Brain pericyte (primary cell): ENCODE measurements at places on chromosomes 12 and 14.

DNA sequence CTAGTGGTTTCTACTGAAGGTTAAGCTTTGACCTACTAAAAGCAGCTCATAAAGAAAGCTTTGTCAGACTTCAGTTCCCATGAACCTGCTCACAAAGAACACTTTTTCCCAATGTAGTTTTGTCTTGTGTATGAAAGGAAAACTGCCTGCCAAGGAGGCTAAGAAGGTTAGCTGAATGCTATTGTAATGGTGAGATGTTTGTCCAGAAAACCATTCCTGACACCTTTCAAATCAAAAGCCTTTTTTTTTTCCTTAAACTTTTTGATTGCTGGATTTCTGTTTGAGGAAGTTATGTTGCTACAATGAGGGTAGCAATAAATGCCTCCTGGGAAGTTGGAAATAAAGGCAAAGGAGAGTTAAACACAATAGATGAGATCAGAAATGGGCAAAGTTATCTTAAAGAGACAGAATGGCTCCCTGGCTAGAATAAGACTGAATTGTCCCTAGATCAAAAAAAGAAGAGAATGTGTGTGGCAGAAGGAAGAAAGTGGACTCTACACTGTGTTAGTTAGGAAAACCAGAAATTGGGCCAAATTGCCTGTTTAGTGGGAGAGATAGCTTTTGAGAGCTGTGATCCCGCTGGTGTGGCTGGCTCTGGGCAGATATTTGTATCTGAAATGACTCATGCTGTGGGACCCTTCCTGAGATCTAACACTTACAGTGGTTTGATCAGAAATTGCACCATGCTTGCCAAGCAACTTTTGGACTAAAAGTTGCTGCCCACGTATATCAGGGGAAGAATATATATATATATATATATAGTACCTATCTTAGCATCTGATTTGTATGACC, 27.5 kb downstream of the TECPR2 start:
- DNase-seq, result no peak

GRCh38 chr12:51323317-51323960, 535 bp downstream of the BIN2 start:
- no peak for DNase-seq

DNA sequence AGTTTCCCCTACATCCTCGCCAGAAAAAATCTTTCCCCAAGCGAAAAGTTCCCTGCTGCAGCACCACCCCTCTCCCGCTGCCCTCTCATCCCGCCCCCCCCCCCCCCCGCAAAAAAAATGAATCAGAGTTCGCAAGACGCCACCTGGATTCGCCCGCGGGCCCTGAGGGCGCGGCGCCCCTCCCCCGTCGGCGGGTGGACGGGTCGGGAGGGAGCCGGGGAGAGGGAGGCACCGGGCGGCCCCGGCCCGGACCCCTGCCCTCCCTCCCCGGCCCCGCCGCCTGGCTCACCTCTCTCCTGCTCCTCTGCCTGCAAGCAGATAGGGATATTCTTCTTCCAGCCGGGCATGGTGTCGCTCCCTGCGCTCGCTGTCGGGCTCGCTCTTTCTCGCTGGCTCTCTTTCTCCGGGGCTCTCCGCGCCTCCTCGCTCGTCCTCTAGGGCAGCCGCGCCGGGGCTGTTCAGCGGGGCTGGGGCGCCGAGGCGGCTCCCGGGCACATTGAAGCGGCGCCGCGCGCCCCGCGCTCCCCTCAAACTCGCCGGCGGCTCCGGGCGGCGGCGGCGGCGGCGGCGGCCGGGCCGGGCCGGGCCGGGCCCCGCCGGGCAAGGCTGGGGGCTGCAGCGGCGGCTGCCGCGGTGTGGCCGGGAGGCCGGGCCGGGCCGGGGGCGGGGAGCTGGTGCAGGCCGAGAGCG, 200.3 kb upstream of the CAND1 start:
- no peak for DNase-seq

DNA sequence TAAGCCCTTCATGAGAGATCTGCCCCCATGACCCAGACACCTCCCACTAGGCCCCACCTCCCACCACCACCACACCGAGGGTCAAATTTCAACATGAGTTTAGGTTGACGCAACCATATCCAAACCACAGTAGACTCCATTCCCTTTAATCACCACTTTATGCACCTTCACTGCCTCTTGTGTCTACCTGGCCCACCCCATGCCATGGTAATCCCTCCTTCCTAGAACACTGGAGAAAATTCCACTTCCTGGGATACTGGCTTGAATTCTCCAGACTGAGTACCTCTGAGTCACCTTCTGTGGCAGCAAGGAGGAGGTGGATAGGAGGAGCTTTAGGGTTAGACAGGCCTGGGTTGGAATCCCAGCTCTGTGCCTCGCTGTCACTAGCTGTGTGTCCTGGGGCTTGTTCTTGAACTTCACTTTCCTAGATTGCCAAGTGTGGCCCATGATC, 26.1 kb upstream of the CIPC start:
- no peak for DNase-seq

- no peak for DNase-seq
Measured at GRCh38 chr14:55500708-55501107, 60.3 kb upstream of the TBPL2 start.
